ENCODE measurements at places on chromosomes 7 and 10. TPM values are rescaled to one million over a fixed set of nuclear protein-coding genes. Genes with fewer than 3 reads are reported as not detected.

DNA sequence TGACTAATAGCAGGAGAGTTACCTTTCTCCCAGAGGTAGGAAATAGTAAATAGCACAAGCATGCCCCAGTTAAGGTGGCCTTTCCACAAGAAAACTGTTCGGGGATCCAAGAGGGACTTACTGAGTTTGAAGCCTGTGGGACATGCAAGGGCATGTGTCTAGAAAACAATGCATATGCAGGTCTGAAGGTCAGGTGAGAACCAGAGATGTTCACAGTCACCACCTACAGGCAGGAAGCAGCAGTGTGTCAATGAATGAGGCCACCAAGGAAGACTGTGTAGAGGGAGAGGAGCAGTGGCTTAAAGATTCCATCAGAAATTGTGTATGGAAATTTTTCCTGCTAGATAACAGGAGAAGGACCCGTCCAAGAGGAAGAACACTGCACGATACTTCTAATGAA lies 66.0 kb downstream of the CALD1 start:
- H3K36me3 ChIP-seq, result peaks cover 32% of the 10 kb centered on the region
- H3K4me3 ChIP-seq, result no peak overlapping the region
- no peaks in the 10 kb centered on the region for H3K27me3 ChIP-seq

GRCh38 chr10:119643306-119644204 lies 7.6 kb upstream of the BAG3 start:
- no peaks in the 10 kb centered on the region for H3K4me1 ChIP-seq
- no peaks in the 10 kb centered on the region for H3K36me3 ChIP-seq
- H3K27ac ChIP-seq, result no peak overlapping the region
- H3K27me3 ChIP-seq, result no peaks in the 10 kb centered on the region
- DNase-seq, result no peak
- no peak overlapping the region for H3K4me3 ChIP-seq

- no peak overlapping the region for H3K4me3 ChIP-seq
- no peak for DNase-seq
- H3K27ac ChIP-seq, result no peak overlapping the region
- no peaks in the 10 kb centered on the region for H3K27me3 ChIP-seq
- H3K36me3 ChIP-seq, result no peaks in the 10 kb centered on the region
- H3K4me1 ChIP-seq, result no peaks in the 10 kb centered on the region
Observed at GRCh38 chr10:116097239-116097784, 175.7 kb downstream of the GFRA1 start.

DNA sequence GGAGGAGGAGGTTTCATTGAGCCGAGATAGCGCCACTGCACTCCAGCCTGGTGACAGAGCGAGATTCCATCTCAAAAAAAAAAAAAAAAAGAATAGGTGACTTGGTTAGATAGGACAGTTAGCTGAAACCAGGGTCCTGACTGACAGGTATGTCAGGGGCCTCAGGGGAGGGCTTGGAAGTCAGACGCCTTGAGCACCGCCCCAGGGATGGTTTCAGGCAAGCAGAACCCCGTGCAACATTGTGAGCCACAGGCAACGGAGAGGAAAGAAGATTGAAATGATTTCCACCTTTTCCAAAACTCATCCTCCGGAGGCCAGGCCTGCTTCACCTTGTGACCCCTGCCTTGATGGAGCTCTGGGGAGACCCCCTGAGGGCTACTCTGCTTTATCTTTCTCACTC lies 8.6 kb downstream of the UCMA start:
- H3K27me3 ChIP-seq, result peaks cover 7% of the 10 kb centered on the region
- DNase-seq, result no peak
- no peak overlapping the region for H3K27ac ChIP-seq
- H3K4me3 ChIP-seq, result no peak overlapping the region
- no peaks in the 10 kb centered on the region for H3K4me1 ChIP-seq
- H3K36me3 ChIP-seq, result no peaks in the 10 kb centered on the region

DNA sequence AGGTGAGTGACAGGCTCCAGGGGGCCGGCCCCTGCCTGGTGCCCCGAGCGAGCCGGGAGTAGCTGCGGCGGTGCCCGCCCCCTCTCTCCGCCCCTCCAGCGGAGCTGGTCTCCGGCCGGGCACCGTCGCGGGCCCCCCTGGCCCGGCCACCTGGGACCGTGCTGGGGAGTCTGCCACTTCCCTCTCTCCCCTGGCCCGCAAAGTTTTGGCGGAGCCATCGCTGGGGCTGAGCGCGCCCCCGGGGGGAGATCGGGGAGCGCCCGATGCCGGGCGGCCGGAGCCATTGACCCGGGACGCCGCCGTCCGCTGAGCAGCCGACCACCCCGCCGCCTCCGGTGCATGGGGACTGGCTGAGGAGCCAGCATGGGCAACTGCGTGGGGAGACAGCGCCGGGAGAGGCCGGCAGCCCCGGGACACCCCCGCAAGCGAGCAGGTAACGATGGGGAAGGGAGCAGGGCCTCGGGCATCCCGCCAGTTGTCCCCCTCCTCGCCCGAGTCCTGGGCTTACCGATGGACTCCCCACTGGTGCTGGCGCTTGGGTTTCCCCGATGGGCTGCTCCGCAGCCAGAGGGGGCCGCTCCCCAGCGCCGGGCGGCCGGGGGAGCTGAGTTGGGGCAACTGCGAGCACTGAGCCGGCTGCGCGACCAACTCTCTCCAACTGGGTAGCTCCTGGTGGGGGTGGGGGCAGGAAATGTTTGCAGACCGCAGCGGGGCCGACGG lies at the start of gene UBTD1:
UBTD1 (plus strand) TSS at position 84 of the 720 bp plus-strand sequence; CDS start at position 364, 280 bp downstream.
- H3K27me3 ChIP-seq, result no peaks in the 10 kb centered on the region
- peak; percentile 49 for DNase-seq
- H3K36me3 ChIP-seq, result 0 out of 2 replicates have a peak, but pooled peaks cover 2% of the 10 kb centered on the region
- peak within 1 kb of the TSS; percentile 79 for H3K27ac ChIP-seq
- peak within 1 kb of the TSS; percentile 82 for H3K4me3 ChIP-seq
- H3K4me1 ChIP-seq, result peaks cover 9% of the 10 kb centered on the region

DNA sequence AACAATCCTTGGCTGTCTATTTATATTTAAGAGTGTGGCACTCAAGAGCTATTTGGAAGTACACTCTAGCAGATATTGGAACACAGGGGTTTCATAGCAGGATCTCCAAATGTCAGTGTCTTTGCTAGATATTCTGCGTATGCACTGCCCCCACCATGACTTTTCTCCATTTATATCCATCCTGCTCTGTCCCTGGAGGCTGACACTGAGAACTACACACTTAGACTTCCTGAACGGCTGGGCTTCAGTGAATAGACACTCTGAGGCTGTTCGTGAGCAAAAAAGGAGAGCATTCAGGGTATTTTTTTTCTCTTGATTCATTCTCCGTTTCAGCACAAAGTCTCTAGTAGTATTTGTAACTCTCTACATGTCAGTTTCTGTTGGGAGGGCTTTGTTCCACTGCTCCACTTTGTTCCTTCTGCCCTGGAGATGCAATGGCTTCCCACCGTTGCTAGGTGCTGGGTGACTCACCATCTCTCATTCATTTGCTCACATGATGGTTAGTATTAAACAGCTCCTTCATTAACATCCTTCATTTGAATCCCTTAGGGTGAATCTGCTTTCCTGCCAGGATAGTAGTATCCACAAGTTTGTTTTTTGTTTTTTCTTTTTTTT lies 155.9 kb upstream of the SLC13A1 start:
- no peak for DNase-seq
- H3K27me3 ChIP-seq, result no peaks in the 10 kb centered on the region
- no peaks in the 10 kb centered on the region for H3K36me3 ChIP-seq
- H3K4me1 ChIP-seq, result no peaks in the 10 kb centered on the region

GRCh38 chr7:34153656-34154270 lies 248.4 kb downstream of the BMPER start:
- no peaks in the 10 kb centered on the region for H3K36me3 ChIP-seq
- H3K27me3 ChIP-seq, result no peaks in the 10 kb centered on the region

- H3K4me1 ChIP-seq, result peaks cover 9% of the 10 kb centered on the region
- peaks cover 6% of the 10 kb centered on the region for H3K27me3 ChIP-seq
- H3K27ac ChIP-seq, result no peak overlapping the region
- no peak overlapping the region for H3K4me3 ChIP-seq
Observed at GRCh38 chr10:12834116-12834665, 167.3 kb downstream of the CCDC3 start.

GRCh38 chr7:129848436-129848835 lies 104.3 kb downstream of the UBE2H start:
- no peak for DNase-seq
- no peak overlapping the region for H3K4me3 ChIP-seq
- no peak overlapping the region for H3K27ac ChIP-seq
- H3K4me1 ChIP-seq, result peaks cover 14% of the 10 kb centered on the region
- peaks cover 5% of the 10 kb centered on the region for H3K36me3 ChIP-seq
- no peaks in the 10 kb centered on the region for H3K27me3 ChIP-seq

DNA sequence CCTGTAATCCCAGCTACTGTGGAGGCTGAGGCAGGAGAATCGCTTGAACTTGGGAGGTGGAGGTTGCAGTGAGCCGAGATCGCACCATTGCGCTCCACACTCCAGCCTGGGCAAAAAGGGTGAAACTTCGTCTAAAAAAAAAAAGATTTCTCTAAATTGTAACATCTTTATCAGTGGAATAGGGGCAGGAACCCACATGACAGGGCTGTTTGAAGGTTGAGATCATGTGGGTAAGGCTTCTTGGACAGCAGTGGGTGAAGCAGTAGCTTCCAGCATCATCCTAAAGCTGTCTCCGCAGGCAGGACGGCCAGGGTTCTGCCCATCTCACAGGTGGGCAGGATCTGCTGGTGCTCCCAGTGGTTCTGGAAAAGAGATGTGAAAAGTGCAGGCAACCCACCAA lies 37.9 kb upstream of the SEPHS1 start:
- peaks cover 40% of the 10 kb centered on the region for H3K27me3 ChIP-seq
- H3K4me1 ChIP-seq, result 0 out of 2 replicates have a peak, but pooled peaks cover 1% of the 10 kb centered on the region
- DNase-seq, result no peak
- no peaks in the 10 kb centered on the region for H3K36me3 ChIP-seq
- no peak overlapping the region for H3K4me3 ChIP-seq

DNA sequence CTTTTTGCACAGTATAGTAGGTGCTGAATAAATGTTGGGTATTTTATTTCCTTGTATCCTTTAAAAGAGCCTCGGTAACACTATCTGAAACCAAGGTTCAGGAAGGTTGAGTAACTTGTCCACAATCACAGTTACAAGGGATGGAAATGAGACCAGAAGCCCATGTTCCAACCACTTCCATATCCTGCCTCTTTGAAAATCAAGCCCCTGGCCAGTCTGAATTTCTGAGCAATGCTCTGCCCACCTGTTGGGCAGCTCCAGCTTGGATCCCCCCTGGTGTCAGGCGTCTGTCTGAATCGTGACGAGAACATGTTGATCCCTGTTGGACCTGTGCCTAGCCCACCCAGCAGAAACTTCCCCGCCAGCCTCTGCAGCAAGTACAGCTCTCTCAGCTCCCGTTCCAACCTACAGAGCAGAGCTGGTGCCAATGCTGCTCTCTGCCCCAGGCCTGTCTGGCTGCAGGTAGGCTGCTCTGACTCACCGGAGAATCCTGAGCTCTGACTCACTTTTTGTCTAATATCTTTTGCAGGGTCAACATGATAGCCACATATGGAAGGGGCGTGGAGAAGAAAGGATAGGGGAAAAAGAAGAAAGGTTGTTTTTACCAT lies 595.5 kb downstream of the INHBA start:
- no peak overlapping the region for H3K4me3 ChIP-seq
- H3K27me3 ChIP-seq, result no peaks in the 10 kb centered on the region
- no peak overlapping the region for H3K27ac ChIP-seq
- H3K36me3 ChIP-seq, result no peaks in the 10 kb centered on the region

GRCh38 chr10:103493362-103493915 lies at the start of gene NEURL1:
NEURL1 (plus strand) TSS chr10:103493705; CDS start chr10:103494388, 683 bp downstream.
- no peak within 1 kb of the TSS for H3K27ac ChIP-seq
- H3K27me3 ChIP-seq, result peaks cover 61% of the 10 kb centered on the region
- DNase-seq, result no peak
- peak within 1 kb of the TSS; percentile 35 for H3K4me3 ChIP-seq

- H3K4me3 ChIP-seq, result no peak overlapping the region
- H3K4me1 ChIP-seq, result no peaks in the 10 kb centered on the region
- DNase-seq, result peak; percentile 27
- H3K27ac ChIP-seq, result no peak overlapping the region
Observed at GRCh38 chr7:1432411-1433082, 26.7 kb downstream of the MICALL2 start.

GRCh38 chr10:129049501-129049900 lies 417.5 kb upstream of the MGMT start:
- H3K36me3 ChIP-seq, result no peaks in the 10 kb centered on the region
- DNase-seq, result no peak
- no peaks in the 10 kb centered on the region for H3K27me3 ChIP-seq
- no peak overlapping the region for H3K4me3 ChIP-seq
- H3K27ac ChIP-seq, result no peak overlapping the region
- no peaks in the 10 kb centered on the region for H3K4me1 ChIP-seq

GRCh38 chr10:121330563-121330962 lies 267.7 kb downstream of the FGFR2 start:
- no peaks in the 10 kb centered on the region for H3K27me3 ChIP-seq
- H3K4me3 ChIP-seq, result no peak overlapping the region
- H3K4me1 ChIP-seq, result no peaks in the 10 kb centered on the region
- no peak for DNase-seq
- H3K27ac ChIP-seq, result no peak overlapping the region
- no peaks in the 10 kb centered on the region for H3K36me3 ChIP-seq

DNA sequence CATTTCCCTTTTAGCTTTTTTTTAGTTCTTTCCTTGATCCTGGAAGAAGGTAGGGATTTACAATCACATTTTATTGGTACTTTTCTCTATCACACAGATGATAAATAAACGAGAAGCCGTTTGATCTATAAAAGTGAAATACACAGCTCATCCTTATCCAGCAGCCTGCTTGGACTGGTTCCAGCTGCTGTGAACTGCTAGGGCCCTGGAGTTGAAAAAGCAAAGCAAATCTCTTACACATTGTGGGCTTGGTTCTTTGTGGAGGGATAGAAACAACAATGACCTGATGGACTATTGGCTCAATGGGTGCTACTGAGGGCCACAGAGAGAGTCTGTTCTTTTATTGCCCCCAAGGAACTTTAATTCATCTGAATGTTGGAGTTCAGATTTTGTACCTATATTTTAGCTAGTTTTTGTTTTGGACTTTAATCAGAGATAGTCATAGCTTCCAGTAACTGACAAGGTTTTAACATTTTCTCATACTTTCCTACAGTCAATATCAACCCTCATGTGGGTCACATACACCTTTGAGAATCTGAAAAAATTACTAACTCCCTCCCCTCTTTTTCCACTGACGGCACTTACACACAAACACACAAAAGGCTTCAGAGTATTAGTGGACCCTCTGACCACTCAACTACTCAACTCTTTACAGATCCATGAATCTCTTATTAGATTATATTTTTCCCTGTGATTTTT lies 91.6 kb upstream of the CCDC6 start:
- H3K4me3 ChIP-seq, result no peak overlapping the region
- H3K27ac ChIP-seq, result no peak overlapping the region
- no peak for DNase-seq
- H3K36me3 ChIP-seq, result no peaks in the 10 kb centered on the region

Gene TMEM248
- 103 TPM for total RNA-seq

Gene PPP1R3C
- total RNA-seq, result 61.7 TPM

Gene ACTL6B
- total RNA-seq, result not detected

Gene ZP3
- 0.83 TPM for total RNA-seq

Gene SPDYE18
- total RNA-seq, result not detected

Gene GIMAP5
- total RNA-seq, result not detected

Gene PNLIPRP2
- not detected for total RNA-seq

Gene FFAR4
- total RNA-seq, result not detected

Gene ATP5F1C
- total RNA-seq, result 343 TPM

All from IMR-90 (cell line).